ENCODE measurements at places on chromosomes 4 and X. TPM values are rescaled to one million over a fixed set of nuclear protein-coding genes. Genes with fewer than 3 reads are reported as not detected.

DNA sequence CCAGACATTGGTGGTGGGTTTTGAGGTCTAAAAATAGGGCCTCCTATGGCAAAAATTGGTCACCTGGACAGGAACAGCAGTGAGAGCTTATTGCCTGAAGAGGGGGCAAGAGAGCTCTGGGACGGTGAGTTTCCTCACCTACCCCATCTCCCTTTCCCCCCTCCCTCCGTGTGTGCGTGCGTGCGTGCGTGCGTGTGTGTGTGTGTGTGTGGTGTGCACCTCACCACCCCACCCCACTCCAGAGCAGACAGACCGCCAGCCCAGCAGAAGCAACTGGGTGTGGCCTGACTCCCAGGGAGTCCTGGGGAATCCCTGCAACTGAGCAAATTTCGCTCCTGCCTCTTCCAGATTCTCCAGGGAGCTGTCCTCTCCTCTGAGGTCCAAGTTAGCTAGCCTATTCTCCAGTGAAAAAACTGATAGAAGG, 44.7 kb downstream of the PRPS1 start:
- peak; percentile 83 for DNase-seq

GRCh38 chr4:13653766-13654161, 26.2 kb upstream of the BOD1L1 start:
- no peak for DNase-seq

KDR gene
- 218 TPM for total RNA-seq

DNA sequence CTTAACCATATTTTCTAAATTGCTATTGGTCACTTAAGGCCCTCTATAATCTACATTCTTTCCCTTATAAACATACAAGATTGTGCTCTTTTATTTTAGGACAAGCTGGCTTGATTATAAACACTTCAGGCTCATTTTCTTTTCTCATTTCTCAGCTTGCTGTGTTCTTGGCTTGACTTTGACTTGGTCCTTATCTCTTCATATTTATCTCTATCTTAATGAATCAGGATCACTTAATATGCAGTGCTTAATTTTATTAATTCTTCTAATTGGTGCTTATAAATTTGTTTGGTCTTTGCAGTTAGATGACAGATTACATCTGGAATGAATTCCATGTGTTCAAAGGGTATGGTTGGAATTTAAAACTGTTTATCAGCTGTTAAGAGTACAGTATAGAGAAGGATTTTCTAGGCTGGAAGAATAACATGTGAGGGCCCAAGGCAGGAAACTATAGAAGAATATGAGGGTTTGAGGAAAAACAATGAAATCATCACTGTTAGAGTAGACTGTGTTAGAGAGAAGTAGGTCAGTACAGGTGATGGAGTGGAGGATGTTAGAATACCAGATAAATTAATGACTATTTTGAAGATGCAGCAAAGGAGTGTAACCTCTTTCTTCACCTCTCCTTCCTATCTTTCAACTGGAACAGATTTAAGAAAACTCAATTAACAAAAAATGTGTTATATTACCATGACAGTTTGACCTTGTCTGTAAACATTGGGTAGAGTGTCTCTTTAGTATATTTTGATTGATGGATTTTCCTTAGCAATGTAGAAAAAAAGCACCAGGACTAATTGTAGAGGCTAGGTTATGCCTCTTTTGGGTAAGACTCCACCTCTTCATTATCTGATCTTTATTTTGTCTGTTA, 169.6 kb downstream of the RAPGEF2 start:
- DNase-seq: no peak

GRCh38 chr4:101864660-101865059, 74.1 kb downstream of the BANK1 start:
- DNase-seq: no peak

GRCh38 chr4:150720973-150721518, 139.1 kb downstream of the MAB21L2 start:
- no peak for DNase-seq

IGFBP7 gene
- total RNA-seq: 1,715 TPM

- DNase-seq: no peak
Measured at GRCh38 chr4:120043828-120044227, 22.8 kb downstream of the MAD2L1 start.

- DNase-seq: no peak
Measured at GRCh38 chrX:11967986-11968869, 170.0 kb upstream of the FRMPD4 start.

GRCh38 chrX:69083361-69083760, 81.9 kb downstream of the PJA1 start:
- no peak for DNase-seq

RNF150 gene
- total RNA-seq: 58.2 TPM

ATP1B4 gene
- not detected for total RNA-seq
